Cardiac muscle cell (in vitro differentiated cells and primary cell): ENCODE measurements at places on chromosomes 2 and 18. TPM values are rescaled to one million over a fixed set of nuclear protein-coding genes. Genes with fewer than 3 reads are reported as not detected.

CNTNAP5 gene
- polyA plus RNA-seq: not detected in 2 replicates

NTSR2 gene
- not detected in 2 replicates for polyA plus RNA-seq

CCDC141 gene
- polyA plus RNA-seq: 134 and 260 TPM in 2 replicates

GPN1 gene
- 51.6 and 52.5 TPM in 2 replicates for polyA plus RNA-seq

GPR55 gene
- polyA plus RNA-seq: not detected in 2 replicates

ATP8B1 gene
- polyA plus RNA-seq: 0.17 TPM in 1 of 2 replicates, not detected in the other

SOX11 gene
- polyA plus RNA-seq: 9.3 and 10.6 TPM in 2 replicates

DNA sequence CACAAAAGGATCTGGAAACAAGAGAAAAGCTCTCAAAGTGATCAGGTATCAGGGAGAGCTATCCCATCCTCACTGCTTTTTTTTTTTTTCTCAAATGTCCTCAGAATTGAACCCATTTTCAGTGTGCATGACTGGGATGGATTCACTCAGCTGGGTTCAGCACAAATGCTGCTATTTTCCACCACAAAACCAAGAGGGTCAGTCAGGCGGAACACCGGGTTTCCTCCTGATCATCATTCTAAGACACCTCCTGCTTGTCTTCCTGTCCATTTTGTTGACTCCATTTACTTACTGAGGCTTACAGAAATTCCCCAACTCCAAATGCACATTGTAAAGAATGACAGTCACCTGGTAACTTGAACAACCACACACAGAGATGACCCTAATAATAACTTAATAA, 39.9 kb downstream of the CYRIA start:
- H3K36me3 ChIP-seq: no peaks in the 10 kb centered on the region
- no peak overlapping the region for H3K4me3 ChIP-seq
- no peak for DNase-seq
- H3K27me3 ChIP-seq: no peaks in the 10 kb centered on the region
- no peaks in the 10 kb centered on the region for H3K4me1 ChIP-seq

GRCh38 chr18:34033968-34034367, 190.7 kb downstream of the NOL4 start:
- H3K36me3 ChIP-seq: no peaks in the 10 kb centered on the region
- no peak overlapping the region for H3K4me3 ChIP-seq
- no peak overlapping the region for H3K27ac ChIP-seq
- H3K27me3 ChIP-seq: no peaks in the 10 kb centered on the region

DNA sequence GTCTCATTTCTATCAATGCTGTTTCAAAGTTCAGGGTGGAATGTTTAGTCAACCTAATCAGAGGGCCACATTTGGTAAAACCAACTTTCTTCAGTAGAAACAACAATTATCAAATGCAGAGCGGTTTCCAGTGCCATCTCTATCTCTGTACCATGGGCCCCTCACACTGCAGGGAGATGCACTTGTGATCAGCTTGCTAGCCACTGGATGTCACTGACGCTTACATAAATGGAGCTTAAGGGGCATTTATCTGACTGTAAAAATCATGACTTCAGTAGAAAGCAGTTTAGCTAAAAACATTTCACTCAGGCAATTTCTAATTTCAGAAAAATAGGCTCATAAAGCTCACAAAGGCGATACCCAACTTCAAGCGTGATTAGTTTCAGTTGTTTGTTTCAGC, 678.0 kb downstream of the ZEB2 start:
- H3K36me3 ChIP-seq: no peaks in the 10 kb centered on the region
- DNase-seq: peak; percentile 34
- no peak overlapping the region for H3K27ac ChIP-seq
- H3K27me3 ChIP-seq: no peaks in the 10 kb centered on the region
- H3K4me3 ChIP-seq: no peak overlapping the region

DNA sequence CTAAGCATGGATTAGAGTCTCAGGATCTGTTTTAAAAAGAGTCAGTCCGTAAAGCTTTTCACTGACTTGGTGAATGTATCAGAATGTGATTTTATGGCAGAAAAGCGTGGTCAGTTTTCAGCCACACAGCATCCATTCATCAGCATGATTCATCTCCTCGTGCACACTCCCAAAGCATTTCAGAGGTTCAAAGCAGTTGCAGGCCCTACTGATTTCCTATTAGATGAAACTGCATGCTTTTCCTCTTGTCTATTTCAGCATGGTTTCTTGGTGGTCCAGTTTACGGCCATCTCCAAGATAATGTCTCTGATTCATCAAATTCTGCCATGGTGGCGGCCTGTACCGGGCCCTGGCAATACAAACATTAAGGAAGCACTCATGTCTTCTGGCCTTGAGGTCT, 4.8 kb upstream of the PARD6G start:
- no peak overlapping the region for H3K27ac ChIP-seq
- peaks cover 3% of the 10 kb centered on the region for H3K27me3 ChIP-seq
- no peak overlapping the region for H3K4me3 ChIP-seq
- H3K36me3 ChIP-seq: no peaks in the 10 kb centered on the region
- DNase-seq: no peak
- H3K4me1 ChIP-seq: no peaks in the 10 kb centered on the region

- no peaks in the 10 kb centered on the region for H3K36me3 ChIP-seq
- no peaks in the 10 kb centered on the region for H3K4me1 ChIP-seq
- no peak for DNase-seq
- H3K27me3 ChIP-seq: no peaks in the 10 kb centered on the region
Measured at GRCh38 chr2:239523147-239523953, 122.5 kb upstream of the HDAC4 start.

DNA sequence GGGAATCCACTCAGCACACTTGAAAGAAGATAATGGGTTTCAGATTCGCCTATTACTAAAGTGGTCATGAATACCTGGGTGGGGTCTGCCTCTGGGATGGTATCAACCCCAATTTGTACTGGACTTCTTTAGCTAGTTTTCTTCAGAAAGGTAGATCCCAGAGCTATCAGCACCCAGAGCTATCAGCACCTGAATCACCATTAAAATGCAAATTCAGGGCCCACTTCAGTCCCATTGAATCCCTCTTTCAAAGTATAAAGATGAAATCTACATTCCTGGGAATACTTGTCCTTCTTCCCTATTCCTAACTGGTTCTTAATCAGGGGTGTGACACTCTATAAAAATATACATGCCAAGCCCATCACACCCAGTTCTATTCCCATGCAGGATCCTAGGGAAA, 914.3 kb downstream of the DCC start:
- no peaks in the 10 kb centered on the region for H3K36me3 ChIP-seq
- H3K4me3 ChIP-seq: no peak overlapping the region
- H3K4me1 ChIP-seq: no peaks in the 10 kb centered on the region

GRCh38 chr2:136347981-136348380, 230.0 kb upstream of the CXCR4 start:
- DNase-seq: no peak
- no peaks in the 10 kb centered on the region for H3K4me1 ChIP-seq
- H3K27ac ChIP-seq: no peak overlapping the region
- no peaks in the 10 kb centered on the region for H3K27me3 ChIP-seq
- H3K36me3 ChIP-seq: no peaks in the 10 kb centered on the region
- H3K4me3 ChIP-seq: no peak overlapping the region

GRCh38 chr18:52531836-52532235, 191.8 kb downstream of the DCC start:
- no peak overlapping the region for H3K27ac ChIP-seq
- DNase-seq: no peak
- H3K27me3 ChIP-seq: no peaks in the 10 kb centered on the region

GRCh38 chr18:58850786-58851469, 13.7 kb upstream of the ZNF532 start:
- H3K36me3 ChIP-seq: no peaks in the 10 kb centered on the region
- DNase-seq: no peak
- no peaks in the 10 kb centered on the region for H3K4me1 ChIP-seq
- no peaks in the 10 kb centered on the region for H3K27me3 ChIP-seq

- H3K4me3 ChIP-seq: no peak overlapping the region
- DNase-seq: no peak
- H3K27ac ChIP-seq: no peak overlapping the region
- no peaks in the 10 kb centered on the region for H3K27me3 ChIP-seq
Measured at GRCh38 chr18:75228967-75229366, 18.4 kb downstream of the TSHZ1 start.

- H3K36me3 ChIP-seq: no peaks in the 10 kb centered on the region
- no peak for DNase-seq
- no peak overlapping the region for H3K27ac ChIP-seq
Measured at GRCh38 chr2:113077921-113078320, 10.2 kb downstream of the IL1F10 start.

GRCh38 chr18:12631831-12632477, 26.0 kb downstream of the SPIRE1 start:
- DNase-seq: no peak
- no peak overlapping the region for H3K4me3 ChIP-seq

- no peak overlapping the region for H3K4me3 ChIP-seq
- H3K27ac ChIP-seq: no peak overlapping the region
- H3K36me3 ChIP-seq: no peaks in the 10 kb centered on the region
- no peaks in the 10 kb centered on the region for H3K27me3 ChIP-seq
Measured at GRCh38 chr2:70525032-70525431, 28.6 kb downstream of the TGFA start.

- H3K27ac ChIP-seq: no peak overlapping the region
- no peak for DNase-seq
- no peaks in the 10 kb centered on the region for H3K27me3 ChIP-seq
- H3K4me3 ChIP-seq: no peak overlapping the region
Measured at GRCh38 chr2:226045080-226045479, 645.6 kb downstream of the NYAP2 start.

DNA sequence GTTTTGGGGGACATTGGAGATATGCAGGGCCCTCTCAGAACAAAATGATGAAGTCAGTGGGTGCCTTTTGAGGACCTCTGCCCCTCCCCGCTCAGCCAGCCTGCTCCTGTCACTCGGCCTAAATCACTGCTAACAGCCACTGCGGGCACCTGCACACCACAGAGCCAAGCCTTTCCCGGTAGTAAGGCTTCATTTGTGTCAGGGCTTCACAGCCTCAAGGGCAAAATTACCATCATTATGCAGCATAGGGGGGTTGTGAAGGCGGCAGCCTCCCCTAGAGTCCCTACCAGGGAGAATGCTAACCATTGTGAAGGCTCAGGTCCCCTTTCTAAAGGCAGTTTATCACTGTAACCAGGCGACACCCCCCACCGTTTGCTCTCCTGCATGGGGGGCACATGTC, 519.8 kb upstream of the MYT1L start:
- no peak overlapping the region for H3K27ac ChIP-seq
- no peaks in the 10 kb centered on the region for H3K36me3 ChIP-seq
- no peak for DNase-seq
- H3K27me3 ChIP-seq: no peaks in the 10 kb centered on the region
- no peak overlapping the region for H3K4me3 ChIP-seq

- H3K36me3 ChIP-seq: no peaks in the 10 kb centered on the region
- no peak overlapping the region for H3K27ac ChIP-seq
- H3K4me3 ChIP-seq: no peak overlapping the region
- no peaks in the 10 kb centered on the region for H3K27me3 ChIP-seq
Measured at GRCh38 chr2:74952575-74952974, 5.9 kb upstream of the POLE4 start.

DNA sequence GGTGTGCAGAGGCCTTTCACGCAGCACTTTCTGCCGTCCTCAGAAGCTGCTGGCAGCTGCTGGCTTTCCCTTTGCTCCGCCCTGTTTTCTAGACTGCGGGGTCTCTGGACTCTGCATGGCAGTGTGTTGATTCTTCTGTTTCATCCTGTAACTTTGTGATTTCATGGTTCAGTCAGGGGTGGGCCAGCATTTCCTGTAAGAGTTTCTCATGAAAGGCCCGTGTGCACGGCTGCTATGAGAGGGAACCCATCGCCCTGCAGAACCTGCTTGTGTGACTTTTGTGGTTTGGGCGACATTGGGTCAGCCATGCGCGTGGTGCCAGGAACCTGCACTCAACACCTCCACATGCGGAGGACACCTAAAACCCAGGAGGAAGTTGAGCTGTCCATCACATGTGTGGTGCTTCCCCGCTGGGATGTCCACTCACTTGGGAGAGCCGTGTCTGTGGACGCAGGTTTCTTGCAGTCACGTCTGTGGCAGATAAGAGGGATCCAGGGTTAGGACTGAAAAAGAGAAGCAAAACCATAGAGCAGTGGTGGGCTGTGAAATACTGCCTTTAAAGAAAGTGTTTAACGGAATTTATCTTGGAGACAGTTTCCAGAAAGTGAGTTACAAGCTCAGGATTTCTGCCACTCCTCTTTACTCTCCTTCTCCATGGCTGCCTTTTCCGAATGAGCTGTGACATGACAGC, 167.3 kb upstream of the ALKAL2 start:
- H3K4me3 ChIP-seq: no peak overlapping the region
- H3K4me1 ChIP-seq: no peaks in the 10 kb centered on the region
- no peak for DNase-seq
- no peak overlapping the region for H3K27ac ChIP-seq
- H3K27me3 ChIP-seq: no peaks in the 10 kb centered on the region

- no peaks in the 10 kb centered on the region for H3K27me3 ChIP-seq
- no peak overlapping the region for H3K27ac ChIP-seq
- no peaks in the 10 kb centered on the region for H3K4me1 ChIP-seq
- H3K36me3 ChIP-seq: no peaks in the 10 kb centered on the region
Measured at GRCh38 chr18:21123290-21123926, 11.8 kb upstream of the ROCK1 start.
